Hematopoietic multipotent progenitor cell treated with erythropoietin and hydrocortisone succinate and interleukin-3 and kit ligand, for 6 days (in vitro differentiated cells): ENCODE measurements at places on chromosomes 7 and 10.

- no peak for DNase-seq
Observed at GRCh38 chr7:45238806-45239205, 81.2 kb downstream of the RAMP3 start.

GRCh38 chr7:87202705-87203104 lies 16.8 kb downstream of the TMEM243 start:
- DNase-seq, result no peak

DNA sequence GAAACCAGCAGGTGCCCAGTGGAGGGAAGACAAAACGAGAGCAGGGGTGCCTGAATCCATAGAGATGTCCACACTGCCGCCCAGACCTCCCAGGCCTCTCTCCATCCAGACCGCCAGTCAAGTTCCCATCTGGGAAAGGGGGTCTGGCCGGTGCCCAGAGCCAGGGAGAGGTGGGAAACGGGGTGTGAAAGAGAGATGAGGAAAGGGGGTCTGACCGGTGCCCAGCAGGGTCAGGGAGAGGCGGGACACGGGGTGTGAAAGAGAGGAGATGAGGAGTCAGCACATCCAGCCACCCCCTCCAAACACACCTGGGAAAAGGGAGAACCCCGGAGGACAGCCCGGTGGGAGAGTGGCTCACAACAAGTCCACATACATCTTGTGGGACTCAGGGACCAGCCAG lies 185.8 kb downstream of the PTPRN2 start:
- DNase-seq, result no peak

- no peak for DNase-seq
Observed at GRCh38 chr10:48442090-48442808, 135.8 kb downstream of the MAPK8 start.

DNA sequence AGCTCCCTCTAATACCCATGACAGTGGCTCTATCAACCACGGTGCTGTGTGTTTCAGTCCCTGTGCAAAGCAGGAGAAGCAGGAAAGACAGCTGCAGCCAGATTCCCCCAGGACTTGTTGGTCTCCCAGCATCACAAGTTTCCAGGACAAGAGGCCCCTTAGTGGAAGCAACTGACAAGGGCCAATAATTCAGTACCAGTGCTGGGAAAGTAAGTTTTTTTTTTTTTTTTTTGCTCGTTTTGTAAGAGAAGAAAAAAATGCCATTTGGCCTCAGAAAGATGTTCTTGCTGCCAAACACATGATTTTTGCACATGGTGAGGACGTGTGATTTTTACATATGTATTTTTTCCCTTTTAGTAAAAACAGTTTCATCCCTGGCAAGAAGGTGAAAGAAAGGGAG lies 284.2 kb upstream of the ZMIZ1 start:
- DNase-seq, result no peak

GRCh38 chr10:86194684-86195083 lies 171.9 kb downstream of the GRID1 start:
- no peak for DNase-seq

DNA sequence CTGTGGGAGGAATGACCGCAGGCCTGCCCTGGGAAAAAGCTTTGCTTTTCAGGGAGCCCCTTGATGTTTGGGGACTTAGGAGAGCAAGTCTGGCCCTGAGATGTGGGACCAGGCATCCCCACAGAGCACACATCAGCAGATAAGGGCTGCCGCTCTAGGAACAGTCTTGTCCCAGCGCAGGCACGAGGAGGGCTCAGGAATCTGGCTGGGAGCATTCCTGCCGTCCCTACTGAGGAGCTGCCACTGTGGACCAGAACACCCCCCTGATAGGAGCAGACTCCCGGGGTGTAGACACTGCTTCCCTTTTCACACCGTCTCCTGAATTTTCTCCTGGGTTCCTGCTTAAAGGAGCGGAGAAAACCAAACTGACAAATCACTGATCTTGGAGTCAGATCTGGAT lies 232.3 kb downstream of the CUX1 start:
- no peak for DNase-seq

DNA sequence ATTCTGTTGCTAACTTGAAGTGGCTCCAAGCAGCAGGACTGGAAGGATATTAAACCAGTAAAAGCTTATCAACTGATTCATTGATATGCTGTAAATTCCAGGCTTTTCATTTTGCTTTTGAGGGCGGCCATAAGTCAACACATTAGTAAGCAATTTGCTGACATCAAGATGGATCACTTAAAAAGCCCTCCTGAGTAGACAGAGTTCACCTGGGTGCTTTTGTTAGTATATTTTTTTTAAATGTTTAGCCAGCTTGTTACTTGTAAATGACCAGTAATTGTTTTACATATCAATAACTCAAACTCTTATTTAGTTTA lies 26.5 kb downstream of the RNF32 start:
- DNase-seq, result no peak

GRCh38 chr10:35449944-35450343 lies 113.6 kb downstream of the CCNY start:
- no peak for DNase-seq

GRCh38 chr10:17061418-17061817 lies 68.2 kb downstream of the CUBN start:
- DNase-seq, result no peak

GRCh38 chr7:30411897-30412296 lies 66.7 kb downstream of the NOD1 start:
- DNase-seq, result no peak

GRCh38 chr7:2641406-2642393 lies 9.9 kb downstream of the TTYH3 start:
- DNase-seq, result peak; percentile 58

DNA sequence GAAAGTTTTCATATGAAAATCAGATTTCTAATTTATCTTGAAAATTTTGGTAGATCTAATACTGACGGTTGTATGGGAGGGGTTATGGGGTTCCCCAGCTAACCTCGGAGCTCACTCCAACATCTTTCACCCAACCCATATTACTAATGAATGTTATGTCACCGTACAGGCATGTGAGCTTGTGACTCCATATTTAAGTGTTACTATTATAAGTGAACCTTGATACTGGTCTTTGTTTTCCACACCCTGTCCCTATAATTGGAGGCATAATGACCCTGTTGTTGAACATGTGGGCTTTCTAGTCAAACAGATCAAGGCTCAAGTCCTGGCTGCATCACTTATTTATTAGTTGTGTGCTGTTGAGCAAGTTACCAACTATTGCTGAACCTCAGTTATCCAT lies 27.2 kb downstream of the WDFY4 start:
- no peak for DNase-seq

DNA sequence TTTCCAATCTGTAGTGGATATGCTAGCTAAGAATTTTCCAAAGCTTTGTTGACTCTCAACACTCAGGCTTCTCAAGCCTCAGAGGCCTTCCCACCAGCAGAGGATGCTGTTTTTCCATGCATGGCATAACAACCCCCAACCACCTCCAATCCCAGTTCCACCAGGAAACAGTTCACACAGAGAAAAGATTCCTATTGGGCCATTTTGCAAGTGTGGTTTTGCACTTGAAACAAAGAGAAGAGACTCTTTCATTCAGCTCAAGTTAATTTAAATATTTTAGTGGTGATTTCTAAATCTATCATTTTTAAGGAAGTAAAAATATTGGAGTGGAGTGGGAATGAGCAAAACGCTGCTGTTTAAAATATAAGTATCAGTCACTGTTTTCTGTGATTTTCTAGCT lies 105.6 kb upstream of the COL1A2 start:
- no peak for DNase-seq

- no peak for DNase-seq
Observed at GRCh38 chr7:96217147-96217546, 104.8 kb downstream of the SLC25A13 start.

DNA sequence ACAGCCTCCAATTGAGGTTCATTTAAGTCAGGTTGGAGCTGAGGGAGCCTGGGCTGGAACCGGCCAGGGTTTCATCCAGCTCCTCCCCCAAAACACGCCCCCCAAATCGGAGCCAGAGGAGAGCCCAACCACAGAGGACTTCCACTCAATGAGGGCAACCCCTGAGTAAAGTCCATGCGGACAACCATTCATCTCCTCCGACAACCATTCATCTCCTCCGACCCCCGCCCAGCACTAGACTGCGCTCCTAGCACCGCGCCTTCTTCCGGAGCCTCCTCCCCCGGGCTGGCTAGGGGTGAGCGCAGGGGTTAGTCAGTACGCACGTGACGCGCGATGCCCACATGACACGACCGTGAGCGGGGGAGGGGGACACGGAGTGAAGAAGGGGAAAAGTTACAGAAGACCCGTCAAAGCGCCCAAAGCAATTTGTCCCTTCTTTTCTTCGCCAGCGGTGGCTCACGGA lies 1.4 kb downstream of the MAGI2 start:
- peak; percentile 60 for DNase-seq

DNA sequence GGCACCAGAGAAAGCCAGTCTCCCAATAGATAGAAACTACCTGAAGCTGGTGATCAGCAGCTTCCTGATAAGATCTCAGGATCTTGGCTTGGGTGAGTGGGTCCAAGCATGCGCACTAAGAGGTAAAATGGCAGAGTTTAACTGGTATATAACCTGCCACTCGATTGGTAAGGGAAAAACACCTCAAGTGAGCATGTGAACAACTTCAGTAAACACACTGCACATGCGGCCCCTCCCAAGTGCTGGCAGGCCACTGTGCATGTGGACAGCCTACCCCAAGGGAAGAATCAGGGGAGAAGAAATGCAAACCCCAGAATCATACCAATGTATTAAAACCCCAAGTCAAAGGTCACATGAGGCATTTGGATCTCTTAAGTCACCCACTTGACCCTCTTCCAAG lies 17.7 kb upstream of the PON1 start:
- no peak for DNase-seq

DNA sequence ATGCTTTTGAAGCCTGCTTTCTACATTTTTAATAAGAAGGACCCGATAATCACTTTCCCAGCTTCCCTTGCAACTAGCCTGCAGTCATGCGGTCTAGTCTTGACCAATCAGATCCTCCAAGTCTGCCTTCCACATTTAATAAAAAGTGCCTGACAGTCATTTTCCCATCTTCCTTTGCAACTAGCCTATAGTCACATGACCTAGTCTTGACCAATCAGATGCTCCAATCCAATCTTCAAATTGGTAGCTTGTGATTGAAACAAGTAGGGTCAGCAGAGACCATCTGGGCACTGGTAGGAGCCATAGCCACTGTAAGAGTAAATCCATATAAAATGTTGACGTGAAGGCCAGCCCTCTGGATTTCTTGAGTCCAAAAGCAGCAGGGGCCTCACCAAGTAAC lies 80.0 kb downstream of the NPTX2 start:
- DNase-seq, result no peak

GRCh38 chr7:910441-910861 lies 34.1 kb downstream of the GET4 start:
- no peak for DNase-seq

DNA sequence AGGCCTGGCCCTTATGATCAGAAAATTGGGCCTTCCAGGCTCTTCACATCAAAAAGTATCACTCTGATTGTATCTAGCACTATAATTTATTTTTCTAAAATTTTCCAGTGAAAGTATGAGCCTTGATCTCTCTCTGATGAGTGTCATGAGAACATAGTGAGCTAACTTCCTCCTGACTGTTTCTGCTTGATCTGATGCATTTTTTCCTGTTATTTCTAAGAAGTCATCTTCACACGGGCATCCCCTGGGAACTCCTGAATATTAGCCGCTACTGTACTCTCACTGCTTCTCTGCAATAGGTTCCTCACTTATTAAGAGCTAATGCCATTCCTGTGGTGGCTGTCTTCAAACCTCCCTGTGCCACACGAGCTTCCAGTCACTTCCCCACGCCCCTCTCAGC lies 63.1 kb upstream of the ZPBP start:
- DNase-seq, result no peak

- no peak for DNase-seq
Observed at GRCh38 chr10:76287856-76288255, 856.4 kb downstream of the LRMDA start.

DNA sequence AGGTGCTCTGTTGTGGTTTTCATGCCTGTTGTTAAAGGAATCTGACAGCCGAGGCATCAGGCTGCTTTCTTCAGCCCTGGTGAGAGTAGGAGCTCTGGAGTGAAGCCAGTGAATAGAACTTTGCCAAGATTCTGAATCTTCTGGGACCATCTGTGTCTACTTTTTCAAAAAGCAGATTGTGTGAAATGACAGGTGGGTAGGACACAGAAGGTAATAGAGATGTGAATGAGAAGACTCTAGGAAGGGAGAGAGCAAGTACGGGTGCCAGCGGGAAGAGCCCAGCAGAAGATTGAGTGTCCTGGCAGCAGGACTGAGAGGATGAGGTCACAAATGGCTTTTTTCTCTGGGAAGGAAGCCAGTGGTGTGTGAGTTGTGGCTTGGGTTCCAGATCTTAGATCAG lies 429.2 kb downstream of the SDK1 start:
- no peak for DNase-seq

- no peak for DNase-seq
Observed at GRCh38 chr10:553233-553632, 136.2 kb downstream of the DIP2C start.

DNA sequence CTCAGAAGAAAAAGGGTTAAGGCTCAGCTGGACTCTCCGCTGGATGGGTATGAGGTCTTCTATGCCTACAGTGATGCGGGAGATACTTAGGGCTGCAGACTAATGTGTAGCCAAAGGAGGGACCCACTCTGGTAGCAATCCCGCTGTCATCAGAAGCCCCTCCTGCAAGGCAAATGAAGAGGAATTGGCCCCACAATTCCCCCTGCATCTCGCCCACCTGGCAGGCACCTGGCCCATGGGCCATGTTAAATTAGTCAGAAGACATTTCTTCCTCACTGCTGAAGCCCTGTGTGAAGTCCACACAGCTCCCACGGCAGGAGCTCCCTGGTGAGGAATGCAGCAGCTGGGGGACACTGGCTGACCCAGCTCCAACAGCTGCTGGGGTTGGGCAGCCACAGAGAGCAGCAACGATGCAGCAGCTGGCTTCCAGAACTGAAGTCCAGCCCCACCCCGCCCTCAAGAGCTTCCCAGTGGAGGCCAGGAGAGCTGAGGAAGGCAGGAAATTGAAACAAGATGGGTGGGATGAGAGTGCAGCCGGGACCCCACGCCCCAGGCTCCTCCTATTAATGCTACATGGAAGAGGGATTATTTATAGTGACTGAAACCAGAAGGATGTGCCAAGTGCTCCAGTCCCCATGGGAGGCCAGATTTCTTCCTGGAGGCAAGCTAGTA lies 5.5 kb downstream of the VSTM4 start:
- no peak for DNase-seq

DNA sequence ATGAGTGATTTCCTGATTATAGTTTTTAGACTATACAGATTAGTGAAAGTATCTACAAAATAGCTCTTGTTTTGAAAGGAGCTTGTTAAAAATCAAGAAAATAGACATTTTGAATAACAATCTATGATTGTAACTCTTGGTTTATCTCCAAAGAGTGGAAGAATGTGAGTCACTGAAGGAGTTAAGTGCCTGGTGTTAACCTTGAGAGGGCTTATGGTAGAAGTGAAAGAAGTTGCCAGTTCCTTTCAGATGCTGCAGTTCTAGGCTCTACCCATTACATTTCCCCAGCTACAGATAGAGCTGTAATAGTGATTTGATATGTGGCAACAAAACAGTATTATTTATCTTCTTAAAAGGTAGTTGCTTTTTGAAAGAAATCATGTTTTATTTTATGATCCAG lies 12.7 kb downstream of the NRBF2 start:
- no peak for DNase-seq
